ENCODE measurements at places on chromosomes 4 and X.

DNA sequence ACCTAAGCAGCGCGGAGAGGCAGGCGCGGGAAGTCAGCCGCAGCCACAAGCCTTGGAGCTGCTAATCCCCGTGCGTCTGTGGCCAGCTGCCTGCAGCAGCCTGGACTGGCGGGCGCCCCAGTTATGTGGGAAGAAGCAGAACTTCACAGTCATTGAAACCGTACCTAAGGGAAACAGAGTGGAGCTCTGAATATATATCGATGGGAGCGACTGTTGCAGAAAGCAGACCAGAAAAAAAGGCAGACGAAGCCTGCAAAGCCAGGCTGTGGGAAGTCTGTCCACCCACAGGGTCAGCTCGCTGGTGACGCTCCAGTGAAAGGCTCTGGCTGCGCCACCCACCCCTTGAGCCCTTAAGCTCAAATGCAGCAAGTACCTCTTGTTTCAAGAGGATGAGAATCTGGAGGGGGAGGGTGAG is 24.7 kb downstream of the KCNE5 start:
- no peak for DNase-seq

DNA sequence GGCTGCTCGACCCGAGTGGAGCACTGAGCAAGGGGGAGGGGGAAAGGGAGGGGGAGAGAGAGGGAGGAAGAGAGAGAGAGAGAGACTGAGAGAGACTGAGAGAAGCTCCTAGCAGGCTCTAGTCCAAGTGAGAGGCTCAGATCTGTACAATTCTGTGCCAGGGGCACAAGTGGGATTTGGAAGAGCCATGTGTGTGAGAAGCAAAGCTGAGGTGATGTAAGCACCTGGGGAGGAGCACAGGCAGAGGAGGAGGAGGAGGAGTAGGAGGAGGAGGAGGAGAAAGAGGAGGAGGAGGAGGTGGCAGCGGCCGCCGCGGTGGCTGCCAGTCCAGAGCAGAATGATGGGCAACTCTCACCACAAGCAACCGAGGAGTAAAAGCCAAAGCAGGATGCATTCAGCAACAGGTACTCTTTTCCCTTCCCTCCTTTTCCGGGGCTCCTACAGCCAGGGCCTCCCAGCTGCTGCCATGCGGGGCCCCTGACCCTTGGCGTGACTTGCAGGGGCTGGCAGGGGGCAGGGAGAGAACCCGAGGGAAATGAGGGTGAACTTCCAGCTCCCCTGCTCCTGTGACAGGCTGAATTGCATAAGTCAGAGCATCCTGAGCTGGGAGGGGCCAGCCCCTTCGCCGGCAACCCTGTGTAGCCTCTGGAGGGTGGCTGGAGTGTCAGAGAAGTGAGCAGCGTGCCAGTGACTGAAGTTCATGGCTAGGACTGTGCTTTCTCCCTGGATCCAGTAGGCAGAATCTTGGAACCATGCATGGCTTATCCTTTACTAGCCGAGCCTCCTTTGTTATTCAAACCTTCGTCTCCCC is 62.2 kb downstream of the RTL5 start:
- DNase-seq: no peak

DNA sequence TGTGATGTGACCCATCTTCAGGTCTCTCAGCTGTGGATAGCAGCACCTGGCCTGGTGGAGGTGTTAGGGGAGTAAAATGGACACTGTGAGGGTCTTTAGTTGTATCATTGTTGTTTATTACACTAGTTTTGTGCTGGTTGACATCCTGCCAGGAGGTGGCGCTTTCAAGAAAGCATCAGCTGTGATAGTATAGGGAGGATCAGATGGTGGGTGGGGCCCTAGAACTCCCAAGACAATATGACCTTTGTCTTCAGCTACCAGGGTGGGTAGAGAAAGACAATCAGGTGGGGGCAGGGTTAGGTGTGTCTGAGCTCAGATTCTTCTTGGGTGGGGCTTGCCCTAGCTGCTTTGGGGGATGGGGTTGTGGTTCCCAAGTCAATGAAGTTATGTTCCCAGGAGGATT is 162.8 kb downstream of the PPP1R2C start:
- no peak for DNase-seq

DNA sequence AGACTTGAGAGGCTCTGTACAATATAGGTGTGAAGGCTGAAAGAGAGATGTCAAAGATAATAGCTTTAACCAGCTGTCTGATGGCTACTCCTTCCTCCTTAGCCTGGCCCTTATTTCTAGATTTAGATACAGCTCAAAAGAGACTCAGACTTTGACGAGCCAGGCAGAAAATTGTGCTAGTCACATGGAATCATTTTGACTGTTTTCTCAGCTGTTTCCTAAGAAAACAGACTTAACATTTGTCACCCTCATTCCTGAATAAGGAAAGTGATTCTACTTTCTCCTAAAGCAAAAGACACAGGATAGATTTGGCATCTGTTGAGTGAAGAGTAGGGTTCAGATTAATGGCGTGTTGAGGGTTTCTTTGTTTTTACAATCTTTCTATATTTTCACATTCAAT is 340.7 kb downstream of the DHX15 start:
- no peak for DNase-seq

- no peak for DNase-seq
These were observed 29.6 kb downstream of the SPARCL1 start for GRCh38 chr4:87499403-87500091.

GRCh38 chrX:22095286-22095685 is 63.2 kb downstream of the PHEX start:
- no peak for DNase-seq

DNA sequence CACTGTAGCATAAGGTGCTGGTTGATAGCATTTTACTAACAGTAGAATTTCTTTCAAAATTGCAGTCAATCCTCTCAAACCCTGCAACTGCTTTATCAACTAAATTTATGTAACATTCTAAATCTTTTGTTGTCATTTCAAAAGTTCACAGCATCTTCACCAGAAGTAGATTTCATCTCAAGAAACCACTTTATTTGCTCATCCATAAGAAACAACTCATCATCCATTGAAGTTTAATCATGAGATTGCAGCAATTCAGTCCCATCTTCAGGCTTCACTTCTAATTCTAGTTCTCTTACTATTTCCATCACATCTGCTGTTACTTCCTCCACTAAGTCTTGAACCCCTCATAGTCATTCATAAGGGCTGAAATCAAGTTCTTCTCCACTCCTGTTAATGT is 21.7 kb downstream of the LAMTOR3 start:
- DNase-seq: no peak

DNA sequence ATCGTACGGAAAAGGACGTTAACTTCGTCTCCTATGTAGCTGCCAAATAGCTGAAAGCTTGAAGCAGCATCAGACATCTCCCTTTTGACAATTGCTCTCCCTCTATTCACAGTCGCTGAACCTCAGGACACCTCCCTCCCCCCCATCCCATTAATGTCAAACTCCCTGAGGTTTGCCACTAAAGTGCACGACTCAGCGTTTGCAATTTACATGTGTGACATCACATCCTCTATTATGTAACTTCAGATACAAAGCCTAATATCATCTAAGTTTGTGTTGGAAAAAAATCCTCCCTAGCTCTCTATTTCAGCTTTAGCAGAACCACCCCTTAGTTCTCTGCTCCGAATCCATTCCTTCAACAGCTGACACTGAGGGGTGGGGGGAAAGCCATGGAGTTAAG is 5.5 kb upstream of the NR3C2 start:
- no peak for DNase-seq

GRCh38 chr4:178316211-178316610 is 874.0 kb upstream of the AGA start:
- no peak for DNase-seq

GRCh38 chrX:134459683-134460004 is 321 bp upstream of the HPRT1 start:
- no peak for DNase-seq

DNA sequence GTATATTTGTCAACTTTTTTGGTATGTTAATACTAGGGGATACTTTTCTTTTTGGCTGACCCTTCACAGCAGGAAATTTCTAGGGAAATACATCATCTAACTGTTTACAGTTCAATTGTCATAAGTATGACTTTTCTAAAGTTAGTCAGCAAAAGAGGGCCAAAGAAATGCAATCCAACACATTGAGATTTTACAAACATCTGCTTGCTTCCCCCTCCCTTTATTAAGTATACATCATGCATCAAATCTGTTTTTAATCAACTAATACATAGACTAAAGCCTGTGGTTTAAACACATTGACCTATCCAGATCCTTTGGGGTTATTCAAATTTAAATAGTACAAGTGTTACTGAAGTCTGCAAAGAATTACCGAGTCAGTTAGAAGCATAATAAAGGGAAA is 93.9 kb downstream of the MID1 start:
- DNase-seq: no peak

- DNase-seq: no peak
These were observed 13.3 kb upstream of the PJA1 start for GRCh38 chrX:69178592-69178991.

- DNase-seq: no peak
These were observed 24.8 kb downstream of the SMIM20 start for GRCh38 chr4:25938787-25939186.

GRCh38 chr4:165293061-165293460 is 34.4 kb upstream of the MSMO1 start:
- no peak for DNase-seq

- no peak for DNase-seq
These were observed 9.6 kb downstream of the BMP3 start for GRCh38 chr4:81040012-81040659.

All from activated effector memory CD4-positive, alpha-beta T cell treated with Interleukin-2 at 50 U/mL for 16 hours (primary cell).